ENCODE measurements at places on chromosomes 3 and 15.

DNA sequence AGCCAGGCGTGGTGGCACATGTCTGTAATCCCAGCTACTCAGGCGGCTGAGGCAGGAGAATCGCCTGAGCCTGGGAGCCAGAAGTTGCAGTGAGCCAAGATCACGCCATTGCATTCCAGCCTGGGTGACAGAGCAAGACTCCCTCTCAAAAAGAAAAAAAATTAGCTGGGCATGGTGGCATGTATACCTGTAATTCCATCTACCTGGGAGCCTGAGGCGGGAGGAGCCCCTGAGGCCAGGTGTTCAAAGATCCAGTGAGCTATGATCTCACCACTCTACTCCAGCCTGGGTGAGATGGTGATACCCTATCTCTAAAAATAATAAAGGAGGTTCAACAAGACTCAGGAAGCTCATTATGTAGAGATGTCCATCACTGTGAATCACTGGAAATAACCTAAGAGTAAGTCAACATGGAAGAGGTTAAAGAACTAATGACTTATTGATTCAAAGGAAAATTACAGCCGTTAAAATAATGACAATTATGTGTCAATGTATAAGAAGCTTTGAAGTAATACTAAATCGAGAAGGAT is 19.8 kb upstream of the RAB7A start:
- DNase-seq, result no peak

GRCh38 chr3:102200126-102200525 is 234.7 kb upstream of the ZPLD1 start:
- no peak for DNase-seq

DNA sequence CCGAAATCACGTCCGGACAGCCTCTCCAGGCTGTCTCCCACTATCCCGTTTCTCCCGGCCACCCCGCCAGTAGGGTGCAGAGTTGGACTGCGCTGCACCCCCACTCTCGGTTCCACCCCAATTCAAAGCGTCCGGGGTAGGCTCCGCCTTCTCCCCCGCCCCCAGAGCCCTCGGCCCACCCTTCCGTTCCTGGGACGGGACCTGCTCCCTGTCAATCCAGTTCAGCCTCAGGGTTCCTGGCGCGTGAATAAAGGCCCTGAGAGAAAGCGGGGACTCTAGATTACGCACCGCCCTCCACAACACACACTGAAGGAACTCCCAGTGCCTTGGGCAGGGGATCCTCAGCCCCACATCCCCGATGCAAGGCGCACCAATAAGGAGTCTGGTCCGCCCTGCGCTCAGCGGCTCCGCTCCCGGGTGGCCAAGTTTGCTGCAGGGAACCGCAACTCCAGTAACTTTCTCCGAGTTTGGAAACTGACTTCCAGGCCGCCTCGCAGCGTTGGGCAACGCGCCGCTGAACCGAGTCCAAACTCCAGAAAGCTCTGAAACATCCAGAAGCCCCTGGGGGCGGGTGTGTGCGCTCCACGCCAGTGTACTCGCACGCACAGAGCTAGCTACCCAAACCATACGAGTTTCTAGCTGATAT is 1.9 kb downstream of the ADAMTS9 start:
- no peak for DNase-seq

- no peak for DNase-seq
Measured at GRCh38 chr3:54433846-54434245, 311.5 kb downstream of the CACNA2D3 start.

- no peak for DNase-seq
Measured at GRCh38 chr3:117756563-117756962, 1047.0 kb downstream of the TUSC7 start.

DNA sequence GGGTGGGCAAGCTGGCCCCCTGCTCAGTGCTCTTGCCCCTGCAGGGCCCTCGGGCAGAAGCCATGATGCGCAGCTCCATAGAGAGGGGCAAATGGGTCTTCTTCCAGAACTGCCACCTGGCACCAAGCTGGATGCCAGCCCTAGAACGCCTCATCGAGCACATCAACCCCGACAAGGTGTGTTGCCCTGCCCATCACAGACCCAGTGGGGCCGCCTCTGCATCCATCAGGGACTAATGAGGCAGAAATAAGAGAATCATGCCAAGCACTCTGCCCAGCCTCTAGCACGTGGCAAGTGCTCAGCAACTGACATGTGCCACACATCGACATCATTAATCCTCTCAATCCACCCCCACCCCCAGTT is 49.4 kb downstream of the SEMA3G start:
- DNase-seq, result no peak

- no peak for DNase-seq
Measured at GRCh38 chr15:65081270-65081669, 4.7 kb downstream of the KBTBD13 start.

GRCh38 chr3:62873761-62874710 is 1.2 kb downstream of the CADPS start:
- no peak for DNase-seq

GRCh38 chr15:99324082-99324620 is 72.9 kb downstream of the LRRC28 start:
- DNase-seq, result no peak

GRCh38 chr3:174857301-174857700 is 1.8 kb upstream of the NAALADL2 start:
- no peak for DNase-seq

DNA sequence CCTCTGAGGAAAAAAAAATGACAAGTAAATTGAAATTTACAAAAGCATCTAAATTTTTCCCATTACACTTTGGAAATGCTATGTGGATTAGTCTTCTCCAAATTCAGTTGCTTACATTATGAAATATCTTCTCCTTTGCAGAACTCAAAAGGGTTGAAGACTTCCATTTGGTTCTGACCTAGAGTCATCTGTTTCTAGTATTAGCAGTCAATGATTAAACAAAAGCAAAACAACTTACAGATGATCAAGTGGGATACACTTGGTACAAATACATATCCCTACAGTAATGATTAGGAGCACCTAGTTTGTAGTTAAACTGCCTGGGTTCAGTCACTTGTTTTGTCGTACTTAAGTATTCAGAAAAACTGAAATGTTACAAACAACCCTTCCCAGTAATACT is 136.2 kb downstream of the MBNL1 start:
- DNase-seq, result no peak

GRCh38 chr3:81763001-81763400 is 1.6 kb upstream of the GBE1 start:
- no peak for DNase-seq

- DNase-seq, result no peak
Measured at GRCh38 chr3:15347063-15347736, 14.8 kb upstream of the SH3BP5 start.

GRCh38 chr15:47737477-47737876 is 20.2 kb downstream of the SEMA6D start:
- DNase-seq, result no peak

GRCh38 chr15:67835297-67836133 is 4.3 kb downstream of the RNU6-1 start:
- no peak for DNase-seq

GRCh38 chr3:97658668-97659285 is 105.8 kb upstream of the ARL6 start:
- DNase-seq, result no peak

DNA sequence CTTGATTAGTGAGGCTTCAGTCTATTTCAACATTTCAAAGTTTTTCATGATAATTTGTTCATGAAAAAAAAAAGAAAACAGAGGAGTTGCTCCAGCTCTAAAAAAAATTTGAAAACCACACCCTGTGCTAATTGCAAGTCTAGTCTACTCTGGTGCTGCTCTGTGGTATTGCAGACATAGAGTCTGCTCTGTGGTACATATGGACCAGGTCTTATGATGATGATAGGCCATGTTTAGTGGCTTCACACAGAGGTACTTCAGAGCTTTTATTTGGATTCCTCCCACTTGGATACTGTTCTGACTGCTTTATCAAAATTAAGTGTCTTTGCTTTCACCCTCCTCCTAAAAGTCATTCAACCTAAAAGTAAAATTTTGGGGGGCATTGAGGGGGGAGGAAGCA is 160.8 kb downstream of the ALCAM start:
- DNase-seq, result no peak

DNA sequence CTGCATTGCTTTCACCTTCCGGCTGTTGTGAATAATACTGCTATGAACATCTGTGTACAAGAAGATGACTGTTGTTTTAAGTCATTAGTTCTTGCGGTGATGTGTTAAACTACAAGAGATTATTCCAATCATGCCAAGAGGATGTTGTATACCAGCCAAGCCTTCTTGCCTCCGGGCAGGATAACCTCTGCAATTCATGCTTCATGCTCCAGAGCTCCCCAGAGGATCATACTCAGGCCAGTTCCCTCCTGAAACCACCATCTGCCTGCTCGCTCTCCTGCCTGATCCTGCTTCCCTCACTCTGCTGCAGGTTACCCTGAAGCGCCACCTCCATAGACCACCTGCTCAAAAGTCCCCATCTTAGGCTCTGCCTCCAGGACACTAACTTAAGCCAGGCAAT is 187.1 kb upstream of the PROK2 start:
- DNase-seq, result no peak
